ENCODE measurements at places on chromosomes 5 and 9. TPM values are rescaled to one million over a fixed set of nuclear protein-coding genes. Genes with fewer than 3 reads are reported as not detected.

Gene BARX1
- 0.39 TPM for polyA plus RNA-seq

Gene RPS14
- 2,980 TPM for polyA plus RNA-seq

DNA sequence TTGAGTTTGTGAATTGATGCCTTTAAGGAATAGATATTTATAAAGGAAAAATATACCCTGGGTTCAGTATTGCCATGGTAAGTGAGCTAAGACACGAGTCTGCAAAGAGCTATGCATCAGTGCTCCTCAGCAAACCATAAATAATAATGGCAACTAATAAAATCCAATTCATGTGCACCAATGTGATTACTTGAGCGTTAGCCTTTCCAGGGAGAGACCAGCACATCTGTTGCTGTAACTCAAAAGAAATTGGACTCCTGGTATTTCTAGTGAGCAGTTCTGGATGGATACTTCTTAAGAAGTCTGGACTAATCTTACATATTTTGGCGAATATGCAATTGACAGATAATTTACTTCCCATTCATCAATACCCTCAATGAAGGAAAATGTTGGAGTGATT, 373.3 kb downstream of the ARHGEF28 start:
- DNase-seq: no peak
- no peak overlapping the region for H3K27ac ChIP-seq
- no peaks in the 10 kb centered on the region for H3K27me3 ChIP-seq
- H3K4me1 ChIP-seq: no peaks in the 10 kb centered on the region

- H3K27ac ChIP-seq: no peak overlapping the region
- H3K27me3 ChIP-seq: no peaks in the 10 kb centered on the region
- DNase-seq: no peak
- H3K4me3 ChIP-seq: no peak overlapping the region
- H3K36me3 ChIP-seq: no peaks in the 10 kb centered on the region
Observed at GRCh38 chr9:121261107-121261460, 6.9 kb upstream of the GSN start.

DNA sequence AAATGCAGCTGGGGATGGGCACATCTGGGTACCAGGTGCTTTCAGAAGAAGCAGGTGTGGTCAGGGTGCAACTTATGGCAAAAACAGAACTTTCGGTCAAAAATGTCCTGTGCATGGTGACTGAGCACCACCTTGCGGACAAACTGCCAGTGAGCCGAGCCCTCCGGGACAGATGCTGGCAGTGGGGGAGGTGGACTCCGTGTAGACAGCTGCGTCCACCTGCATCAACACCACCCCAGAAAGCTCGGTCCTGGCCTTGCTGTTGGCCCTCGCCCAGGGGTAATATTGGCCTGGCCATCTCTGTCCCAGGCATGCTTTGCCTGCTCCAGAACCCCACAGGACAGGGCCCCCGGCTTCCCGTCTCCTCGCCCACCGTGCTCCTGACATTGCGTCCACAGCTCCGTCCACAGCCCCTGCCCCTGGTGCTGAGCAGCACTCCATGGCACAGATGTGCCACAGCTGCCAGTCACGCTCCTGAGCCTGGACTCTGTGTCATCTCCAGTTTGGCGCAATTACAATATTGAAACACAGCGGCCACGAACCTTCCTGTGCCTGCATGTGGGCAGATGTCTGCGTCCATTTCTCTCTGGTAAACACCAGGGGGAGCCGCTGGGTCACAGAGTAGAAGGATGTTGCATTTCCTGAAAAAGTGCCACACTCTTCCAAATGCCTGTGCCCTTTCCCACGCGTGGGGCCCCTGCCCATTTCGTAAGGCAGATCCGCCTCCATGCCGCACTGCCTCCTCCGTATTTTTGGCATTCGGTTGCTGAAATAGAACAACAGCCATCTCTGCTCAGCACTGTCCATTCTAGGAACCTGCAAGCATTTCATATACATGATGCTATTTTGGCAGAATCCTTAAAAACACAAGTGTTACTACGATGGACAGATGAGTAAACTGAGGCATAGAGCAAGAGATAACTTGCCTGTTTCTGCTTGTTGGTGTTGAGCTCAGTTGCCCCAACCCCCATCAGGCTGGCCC, 33.4 kb upstream of the SLC6A19 start:
- no peak overlapping the region for H3K27ac ChIP-seq
- DNase-seq: peak; percentile 88
- H3K4me3 ChIP-seq: no peak overlapping the region
- H3K36me3 ChIP-seq: no peaks in the 10 kb centered on the region
- no peaks in the 10 kb centered on the region for H3K4me1 ChIP-seq
